ENCODE measurements at places on chromosomes 12 and 14. TPM values are rescaled to one million over a fixed set of nuclear protein-coding genes. Genes with fewer than 3 reads are reported as not detected.

Gene MYO1H
- not detected for total RNA-seq

Gene ATP23
- 5.4 TPM for total RNA-seq

Gene NR1H4
- not detected for total RNA-seq

Gene ST8SIA1
- total RNA-seq: 9.0 TPM

Gene TMEM63C
- total RNA-seq: 0.26 TPM

GRCh38 chr12:111408686-111409402, 3.1 kb downstream of the SH2B3 start:
- DNase-seq: no peak

DNA sequence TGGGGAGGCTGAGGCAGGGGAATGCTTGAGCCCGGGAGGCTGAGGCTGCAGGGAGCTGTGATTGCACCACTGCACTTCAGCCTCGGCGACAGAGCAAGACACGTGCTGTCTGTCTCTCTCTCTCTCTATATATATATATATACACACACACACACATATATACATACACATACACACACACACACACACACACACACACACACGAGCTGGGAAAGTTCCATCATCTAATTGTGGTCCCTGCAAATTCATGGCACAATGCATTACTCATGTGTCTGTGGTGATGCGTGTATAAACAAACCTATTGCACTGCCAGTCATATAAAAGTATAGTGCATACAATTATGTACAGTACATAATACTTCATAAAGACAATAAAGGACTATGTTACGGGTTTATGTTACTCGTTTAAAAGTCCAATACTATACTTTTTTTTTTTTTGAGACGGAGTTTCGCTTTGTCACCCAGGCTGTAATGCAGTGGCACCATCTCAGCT, 36.6 kb downstream of the WDR89 start:
- no peak for DNase-seq

DNA sequence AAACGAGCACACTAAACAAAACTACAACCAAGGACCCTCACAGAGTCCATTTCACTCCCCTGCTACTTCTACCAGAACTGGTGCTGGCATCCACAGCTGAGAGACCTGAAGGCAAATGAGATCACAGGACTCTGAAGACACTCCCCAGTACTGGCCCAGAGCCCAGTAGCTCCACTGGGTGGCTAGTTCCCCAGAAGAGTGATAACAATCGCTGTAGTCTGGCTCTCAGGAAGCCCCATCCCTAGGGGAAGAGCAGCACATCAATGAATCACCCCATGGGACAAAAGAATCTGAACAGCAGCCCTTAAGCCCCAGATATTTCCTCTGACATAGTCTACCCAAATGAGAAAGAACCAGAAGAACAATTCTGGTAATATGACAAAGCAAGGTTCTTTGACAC, 190.7 kb upstream of the BMP4 start:
- DNase-seq: no peak

Measured in aorta (tissue), 5 donors.